ENCODE measurements at places on chromosomes 13 and 19.

DNA sequence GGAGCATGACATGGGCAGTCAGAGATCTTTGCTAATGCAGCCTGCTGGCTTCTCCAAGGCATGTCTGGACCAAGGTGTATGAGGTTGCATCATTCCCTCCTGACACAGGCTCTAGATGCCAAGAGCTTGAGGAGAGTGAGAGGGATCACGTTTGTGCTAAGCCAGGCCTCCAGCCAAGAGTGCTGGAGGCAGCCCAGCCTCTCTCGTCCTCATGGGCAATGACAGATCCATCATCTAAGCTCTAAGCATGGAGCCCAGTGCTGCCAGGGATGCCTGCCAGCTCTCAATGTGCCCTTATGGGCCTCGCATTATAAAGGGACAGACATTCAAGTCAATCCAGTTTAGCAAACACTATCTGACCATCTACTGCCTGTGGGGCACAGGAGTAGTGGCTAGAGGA is 136.3 kb upstream of the VSTM2B start:
- DNase-seq, result peak; percentile 50

DNA sequence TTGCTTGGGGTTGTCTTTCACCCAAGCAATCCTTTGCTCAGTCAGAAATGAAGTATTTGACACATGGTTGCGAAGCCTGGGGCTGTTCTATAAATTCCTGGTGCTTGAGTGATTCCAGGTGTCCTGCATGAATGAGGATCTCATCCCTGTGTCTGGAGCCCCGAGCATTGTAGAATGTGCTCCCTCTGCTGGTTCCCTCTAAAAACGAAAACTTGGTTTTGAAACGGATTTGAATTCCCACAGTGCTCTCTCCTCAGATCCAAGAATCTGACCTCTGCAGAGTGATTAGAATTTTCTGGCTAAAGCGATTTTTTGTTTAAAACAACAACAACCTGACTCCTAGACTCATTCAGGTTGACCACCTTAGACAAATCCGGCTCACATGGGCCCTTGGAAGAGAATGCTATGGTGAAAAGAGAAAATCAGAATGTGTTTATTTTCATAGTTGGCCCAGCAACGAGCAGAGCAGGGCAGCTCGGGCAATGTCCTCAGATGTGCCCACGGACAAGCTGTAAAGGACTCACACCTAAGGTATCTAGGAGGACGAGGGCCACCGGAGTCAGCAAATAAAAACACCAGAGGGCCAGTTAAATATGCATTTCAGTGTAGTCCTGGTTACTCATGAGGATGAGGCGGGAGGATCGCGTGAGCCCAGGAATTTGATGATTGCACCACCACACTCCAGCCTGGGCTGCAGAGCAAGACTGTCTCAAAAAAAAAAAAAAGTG is 8.7 kb upstream of the ATP12A start:
- peak; percentile 55 for DNase-seq

GRCh38 chr19:7926021-7926726 is at the start of gene CTXN1:
TSS of gene CTXN1 (minus strand) at chr19:7926135. CDS start at chr19:7925538, 597 bp downstream.
- DNase-seq, result no peak

GRCh38 chr13:77620138-77620537 is 77.3 kb upstream of the SLAIN1 start:
- no peak for DNase-seq

- DNase-seq, result no peak
These were observed 16.0 kb downstream of the PIP5K1C start for GRCh38 chr19:3684054-3684816.

- no peak for DNase-seq
These were observed 186.6 kb downstream of the TM9SF2 start for GRCh38 chr13:99687723-99688397.

DNA sequence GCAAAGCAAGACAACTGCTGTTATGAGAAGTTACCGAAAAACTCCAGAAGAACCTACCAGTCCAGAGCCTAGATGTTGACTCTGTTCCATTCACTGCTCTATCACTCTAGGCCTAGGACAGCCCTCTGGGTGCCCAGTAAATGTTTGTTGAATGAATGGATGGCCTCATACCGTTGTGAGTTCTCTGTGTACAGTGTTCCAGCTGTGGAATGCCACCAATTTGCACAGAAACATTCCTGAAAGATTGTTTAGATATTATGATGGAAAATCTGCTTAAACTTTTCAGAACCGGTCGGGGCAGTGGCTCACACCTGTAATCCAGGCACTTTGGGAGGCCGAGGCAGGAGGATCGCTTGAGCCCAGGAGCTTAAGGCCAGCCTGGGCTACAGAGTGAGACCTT is 1.3 kb upstream of the FBL start:
- DNase-seq, result no peak

DNA sequence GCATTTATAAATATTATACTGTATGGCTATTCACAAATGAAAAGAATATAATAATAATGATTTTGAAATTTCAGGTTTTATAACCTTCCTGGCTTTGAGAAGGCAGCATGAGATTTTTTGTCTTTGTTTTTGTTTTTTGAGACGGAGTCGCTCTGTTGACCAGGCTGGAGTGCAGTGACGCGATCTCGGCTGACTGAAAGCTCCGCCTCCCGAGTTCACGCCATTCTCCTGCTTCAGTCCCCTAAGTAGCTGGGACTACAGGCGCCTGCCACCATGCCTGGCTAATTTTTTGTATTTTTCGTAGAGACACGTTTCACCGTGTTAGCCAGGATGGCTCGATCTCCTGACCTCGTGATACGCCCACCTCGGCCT is 64.1 kb downstream of the ZNF429 start:
- no peak for DNase-seq

- DNase-seq, result no peak
These were observed 21.9 kb upstream of the RFC3 start for GRCh38 chr13:33796095-33796494.

DNA sequence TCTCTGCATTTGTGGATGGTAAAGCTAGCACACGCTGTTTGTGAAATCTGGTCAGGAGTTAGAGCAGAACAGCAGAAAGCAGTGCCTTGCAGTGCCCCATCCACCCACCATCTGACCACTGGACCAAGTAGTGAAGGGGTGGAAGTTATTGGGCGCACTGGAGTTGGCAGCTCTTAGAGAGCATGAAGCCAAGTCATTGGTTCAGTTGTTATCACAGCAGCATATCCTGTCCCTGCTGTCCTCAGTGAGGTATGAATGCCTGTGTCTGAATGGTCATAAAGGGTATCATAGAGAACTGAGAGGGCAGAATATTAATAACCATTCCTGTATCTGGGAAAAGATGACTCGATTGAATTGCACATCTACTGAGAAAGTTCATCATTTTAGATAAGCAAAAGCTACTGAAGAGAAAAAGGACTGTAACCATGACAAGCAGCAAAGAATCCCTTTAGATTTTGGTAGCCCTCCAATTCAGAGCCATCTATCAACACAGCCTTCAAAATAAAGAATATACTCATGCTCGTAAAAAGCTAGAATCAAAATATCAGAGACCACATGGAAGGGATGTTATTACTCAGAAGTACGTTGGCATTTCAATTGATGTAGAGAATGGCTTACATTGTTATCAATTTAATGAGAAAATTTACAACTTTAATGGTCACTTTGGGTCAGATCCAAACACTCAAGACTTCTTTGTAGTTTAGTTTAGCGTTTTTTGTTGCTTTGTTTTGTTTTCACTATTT is 919.0 kb downstream of the EFNB2 start:
- DNase-seq, result no peak

DNA sequence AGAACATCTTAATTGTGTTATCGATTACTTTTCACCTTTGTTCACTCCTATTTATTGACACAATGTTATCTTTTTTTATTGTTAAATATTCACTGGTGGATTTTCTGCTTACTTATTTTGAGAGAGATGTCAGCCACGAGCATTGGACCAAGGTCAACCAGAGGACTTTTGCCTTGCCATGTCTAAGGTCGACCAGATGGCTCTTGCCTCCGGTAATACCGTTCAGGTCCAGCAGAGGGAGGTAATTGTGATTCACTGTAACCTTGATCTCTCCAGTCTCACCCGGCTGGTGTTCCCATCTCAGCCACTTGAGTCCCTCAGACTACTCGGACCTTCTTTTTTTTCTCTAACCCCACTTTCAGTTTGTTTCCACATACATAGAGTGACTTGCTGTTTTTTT is 1438.1 kb downstream of the UQCRFS1 start:
- DNase-seq, result no peak

DNA sequence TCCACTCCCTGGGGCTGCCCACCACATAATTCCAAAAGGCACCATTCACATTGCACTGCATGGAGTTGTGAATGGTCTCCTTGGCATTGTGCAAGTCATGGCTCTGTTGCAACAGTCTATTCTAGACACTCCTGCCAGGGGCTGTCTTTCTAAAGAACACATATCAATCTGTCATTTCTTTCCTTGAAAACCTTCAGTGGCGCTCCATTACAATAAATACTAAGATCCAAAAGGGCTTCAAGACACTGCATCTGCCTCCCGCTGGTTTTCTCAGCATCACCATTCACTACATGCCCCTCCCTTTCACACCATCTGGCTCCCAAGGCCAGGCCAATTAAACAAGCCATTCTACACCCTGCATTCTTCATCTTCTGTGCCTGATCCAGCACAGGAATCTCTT is 32.2 kb upstream of the TM9SF2 start:
- no peak for DNase-seq

DNA sequence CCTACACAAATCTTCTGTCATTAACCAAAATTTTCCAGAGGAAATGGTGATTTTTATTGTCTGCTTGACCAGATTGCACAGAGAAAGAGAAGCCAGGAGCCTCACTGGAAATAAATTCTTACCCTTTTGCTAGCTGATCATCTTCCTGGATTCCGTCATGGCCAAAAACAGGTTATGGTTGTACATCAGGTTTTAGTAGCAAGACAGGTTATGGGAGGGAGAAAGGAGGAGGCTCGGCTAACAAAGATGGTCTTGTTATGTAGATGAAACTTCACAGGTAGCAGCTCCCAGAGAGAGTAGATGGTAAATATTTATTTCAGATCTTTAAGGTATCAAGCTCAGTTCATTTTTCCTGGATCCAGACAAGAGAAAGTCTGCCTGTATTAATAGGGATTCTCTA is 19.7 kb upstream of the CEACAM3 start:
- no peak for DNase-seq

DNA sequence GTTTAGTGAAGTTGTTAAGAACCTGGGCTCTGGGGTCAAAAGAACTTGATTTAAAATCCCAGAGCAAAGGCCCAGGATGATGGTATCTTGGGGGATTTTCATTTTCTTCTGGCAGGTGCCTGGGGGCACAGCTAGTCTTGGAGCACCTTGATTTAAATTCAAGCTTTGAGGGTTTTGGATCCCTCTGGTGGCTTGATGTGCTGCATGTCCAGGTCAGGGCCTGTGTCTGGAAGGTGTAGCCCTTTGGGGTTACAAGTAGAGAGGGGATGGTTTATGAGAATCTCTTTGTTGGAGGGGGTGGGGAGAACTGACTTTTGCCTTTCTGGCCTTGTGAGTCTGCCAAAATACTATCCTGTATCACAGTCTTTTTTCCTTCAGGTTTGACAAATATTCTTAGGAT is 55.8 kb downstream of the AKAP11 start:
- no peak for DNase-seq

DNA sequence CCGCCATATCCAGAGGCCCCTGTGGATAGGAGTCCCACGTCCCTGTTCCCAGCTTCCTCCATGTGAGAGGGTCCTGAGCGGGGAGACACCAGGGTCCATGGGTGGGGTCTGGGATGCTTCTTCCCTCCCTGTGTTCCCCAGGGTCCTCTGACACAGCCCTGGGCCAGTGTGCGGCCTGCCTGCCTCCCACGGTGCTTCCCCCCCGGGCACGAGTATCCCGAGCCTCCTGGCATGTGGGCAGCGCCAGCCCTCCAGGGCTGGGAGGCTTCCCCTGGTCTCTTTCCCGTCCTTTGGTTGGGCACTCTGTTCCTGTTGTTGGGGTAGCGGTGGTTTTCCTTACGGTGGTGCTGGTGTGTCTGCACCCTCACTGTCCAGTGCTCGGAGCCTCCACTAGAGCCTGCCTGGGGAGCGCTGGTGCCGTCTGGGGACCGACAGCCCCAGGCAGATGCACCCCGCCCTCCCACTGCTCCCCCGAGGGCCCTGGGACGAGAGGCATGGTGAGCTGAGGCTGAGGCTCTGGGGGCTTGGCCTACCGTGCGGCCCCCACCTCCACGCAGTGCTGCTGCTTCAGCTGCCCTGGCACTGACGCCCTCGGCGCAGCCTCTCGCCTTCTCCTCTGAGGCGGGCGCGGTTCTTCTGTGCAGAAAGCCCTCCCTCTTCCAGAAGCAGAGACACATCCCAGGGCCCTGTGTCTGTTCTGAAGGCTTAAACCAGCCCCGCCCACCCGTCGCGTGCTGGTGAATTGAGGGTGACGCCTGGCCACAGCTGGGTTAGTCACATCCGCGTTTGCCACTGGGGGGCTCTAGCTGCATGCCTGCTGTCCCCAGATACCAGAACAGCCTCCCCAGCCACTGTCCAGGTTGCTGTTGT is 27.9 kb downstream of the PLEKHJ1 start:
- DNase-seq, result no peak

DNA sequence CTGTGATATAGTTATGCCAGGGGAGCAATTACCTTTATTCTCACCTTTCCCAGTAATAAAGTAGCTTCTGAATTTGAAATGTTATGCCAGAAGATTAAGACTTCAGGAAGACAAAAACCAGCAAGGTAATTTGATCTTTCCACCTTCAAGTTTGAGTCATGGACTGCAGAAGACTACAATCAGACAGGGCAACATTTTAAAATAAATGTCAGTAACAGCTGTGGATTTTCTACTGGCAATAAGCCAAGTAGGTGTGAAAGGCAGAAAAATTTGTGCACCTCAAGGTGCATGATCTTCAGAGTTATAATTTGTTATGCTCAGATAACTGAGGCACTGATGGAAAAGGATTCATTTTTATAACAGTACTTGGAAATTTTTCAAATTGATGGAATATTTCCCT is 54.9 kb downstream of the SLITRK1 start:
- no peak for DNase-seq

DNA sequence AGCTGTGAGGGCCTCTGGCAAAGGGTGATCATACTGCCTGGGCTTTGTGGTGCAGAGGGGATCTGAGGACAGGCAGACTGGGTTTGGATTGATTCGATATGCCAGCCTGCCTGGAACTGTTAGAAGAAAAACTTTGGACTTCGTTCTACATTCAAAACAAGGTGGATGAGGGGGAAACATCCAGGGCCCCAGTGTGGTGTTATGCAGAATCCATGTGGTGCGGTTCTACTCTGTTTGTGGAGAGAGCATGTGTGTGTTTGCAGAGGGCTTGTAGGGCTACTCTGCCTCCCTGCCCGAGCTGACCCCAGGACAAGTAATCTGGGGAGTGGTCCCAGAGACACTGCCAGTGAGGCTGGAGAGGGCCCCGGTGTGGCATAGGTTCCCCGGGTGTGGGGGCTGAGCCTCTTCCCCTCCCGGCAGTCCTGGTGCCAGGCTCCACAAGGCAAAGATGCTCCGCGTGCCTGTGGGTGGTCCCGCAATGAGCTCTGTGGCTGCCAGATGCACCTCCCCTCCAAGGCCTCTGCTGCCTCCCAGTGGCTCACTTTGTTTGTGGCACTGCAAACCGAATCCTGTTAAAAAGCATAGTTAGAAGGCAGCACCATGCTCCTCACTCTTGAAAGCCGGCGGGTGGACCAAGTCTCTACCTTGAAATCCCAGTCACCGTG is 22.3 kb upstream of the TFDP1 start:
- peak; percentile 69 for DNase-seq

- DNase-seq, result no peak
These were observed 543.2 kb downstream of the SLITRK6 start for GRCh38 chr13:85255978-85256377.

Measured in ureter (tissue), 1 donor.